ENCODE measurements at places on chromosomes 3 and 15.

GRCh38 chr15:89704411-89704810 lies 13.8 kb downstream of the WDR93 start:
- no peak for DNase-seq

DNA sequence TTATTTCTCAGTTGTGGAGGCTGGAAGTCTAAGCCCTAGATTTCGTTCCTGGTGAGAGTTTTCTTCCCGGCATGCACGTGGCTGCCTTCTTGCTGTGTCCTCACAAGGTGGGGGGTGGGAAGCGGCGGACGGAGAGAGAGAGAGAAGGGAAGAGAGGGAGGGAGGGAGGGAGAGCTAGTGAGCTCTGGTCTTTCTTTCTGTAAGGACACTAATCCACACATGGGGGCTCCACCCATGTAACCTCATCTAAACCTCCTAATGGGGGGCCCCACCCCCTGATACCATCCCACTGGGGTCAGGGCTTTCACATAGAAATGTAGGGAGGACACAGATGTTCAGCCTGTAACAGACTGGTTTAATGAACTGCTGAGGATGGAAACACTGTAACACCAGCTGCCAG lies 7.3 kb downstream of the FBLN2 start:
- DNase-seq, result no peak

DNA sequence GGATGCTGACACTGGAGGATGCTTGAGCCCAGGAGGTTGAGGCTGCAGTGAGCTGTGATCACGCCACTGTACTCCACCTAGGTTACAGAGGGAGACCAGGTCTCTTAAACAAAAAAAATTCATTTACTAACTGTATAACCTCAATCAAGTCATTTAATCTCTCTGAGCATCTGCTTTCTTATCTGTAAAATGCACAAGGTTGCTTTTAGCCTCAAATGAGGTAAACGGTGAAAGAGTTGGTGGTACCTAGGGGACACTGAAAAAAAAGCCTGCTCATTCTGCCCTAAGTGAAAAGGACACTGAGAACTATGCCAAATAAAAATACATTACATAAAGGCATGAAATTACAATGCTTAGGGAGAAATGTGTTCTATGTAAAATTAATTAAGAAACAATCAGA lies 3.4 kb downstream of the PP2D1 start:
- no peak for DNase-seq

DNA sequence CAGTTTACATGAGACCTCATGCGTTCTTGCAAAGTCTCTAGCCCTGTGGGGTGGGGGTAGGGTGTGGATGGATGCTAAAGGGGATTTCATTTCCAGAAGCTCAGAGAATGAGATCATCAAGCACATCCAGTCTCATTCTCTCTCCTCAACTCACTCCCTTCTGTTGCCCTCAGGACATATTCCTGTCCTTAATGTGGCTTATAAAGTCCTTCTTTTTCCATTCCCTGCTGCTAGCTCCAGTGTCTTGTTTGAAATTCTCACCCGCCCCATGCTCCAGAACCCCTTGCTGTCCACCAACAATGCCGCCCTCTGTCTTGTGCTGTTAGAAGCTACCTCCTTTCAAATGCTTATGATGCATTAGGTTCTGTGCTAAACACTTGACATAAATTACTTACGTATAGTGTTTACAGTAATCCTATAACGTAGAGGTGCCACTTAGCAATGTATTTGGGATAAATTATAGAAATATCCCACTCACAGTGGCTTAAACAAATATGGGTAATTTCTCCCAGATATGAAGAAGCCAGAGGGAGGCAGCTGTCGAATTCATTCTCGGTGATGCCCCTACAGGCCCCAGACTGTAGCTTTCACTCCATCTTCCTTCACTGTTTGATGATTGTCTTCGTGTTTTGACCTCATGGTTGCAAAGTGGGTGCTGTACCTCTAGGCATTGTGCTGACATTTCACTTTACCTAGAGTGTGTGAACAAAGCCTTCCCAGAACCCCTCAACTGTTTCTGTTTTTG lies 273.1 kb upstream of the TBL1XR1 start:
- no peak for DNase-seq

DNA sequence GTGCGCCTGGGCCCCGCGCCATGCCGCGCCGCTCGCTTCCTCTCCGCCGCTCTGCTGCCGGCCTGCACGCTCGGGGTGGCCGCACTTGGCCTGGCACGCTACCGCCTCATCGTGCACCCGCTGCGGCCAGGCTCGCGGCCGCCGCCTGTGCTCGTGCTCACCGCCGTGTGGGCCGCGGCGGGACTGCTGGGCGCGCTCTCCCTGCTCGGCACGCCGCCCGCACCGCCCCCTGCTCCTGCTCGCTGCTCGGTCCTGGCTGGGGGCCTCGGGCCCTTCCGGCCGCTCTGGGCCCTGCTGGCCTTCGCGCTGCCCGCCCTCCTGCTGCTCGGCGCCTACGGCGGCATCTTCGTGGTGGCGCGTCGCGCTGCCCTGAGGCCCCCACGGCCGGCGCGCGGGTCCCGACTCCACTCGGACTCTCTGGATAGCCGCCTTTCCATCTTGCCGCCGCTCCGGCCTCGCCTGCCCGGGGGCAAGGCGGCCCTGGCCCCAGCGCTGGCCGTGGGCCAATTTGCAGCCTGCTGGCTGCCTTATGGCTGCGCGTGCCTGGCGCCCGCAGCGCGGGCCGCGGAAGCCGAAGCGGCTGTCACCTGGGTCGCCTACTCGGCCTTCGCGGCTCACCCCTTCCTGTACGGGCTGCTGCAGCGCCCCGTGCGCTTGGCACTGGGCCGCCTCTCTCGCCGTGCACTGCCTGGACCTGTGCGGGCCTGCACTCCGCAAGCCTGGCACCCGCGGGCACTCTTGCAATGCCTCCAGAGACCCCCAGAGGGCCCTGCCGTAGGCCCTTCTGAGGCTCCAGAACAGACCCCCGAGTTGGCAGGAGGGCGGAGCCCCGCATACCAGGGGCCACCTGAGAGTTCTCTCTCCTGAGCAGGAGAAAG lies 951 bp downstream of the GPR62 start:
- no peak for DNase-seq

DNA sequence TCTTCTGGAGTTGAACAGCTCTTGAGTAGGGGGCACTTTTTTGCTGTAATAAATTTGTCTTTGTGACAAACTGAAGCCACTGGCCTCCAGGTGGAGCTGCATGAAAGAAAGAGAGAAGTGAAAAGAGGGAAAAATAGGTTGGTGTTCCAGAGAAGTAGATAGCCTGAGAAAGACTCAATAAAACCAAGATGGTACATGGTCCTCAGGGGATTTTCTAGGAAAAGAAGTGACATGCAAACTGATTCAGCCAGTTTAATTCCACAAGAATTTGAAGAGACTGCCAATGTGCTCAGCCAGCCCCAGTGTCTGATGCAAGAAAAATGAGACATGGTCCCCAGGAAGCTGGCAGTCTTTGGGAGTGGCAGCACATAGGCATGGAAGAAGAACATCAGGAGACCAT lies 152.7 kb downstream of the CD47 start:
- DNase-seq, result no peak

- DNase-seq, result no peak
These were observed 34.8 kb upstream of the CD47 start for GRCh38 chr3:108125550-108126071.

DNA sequence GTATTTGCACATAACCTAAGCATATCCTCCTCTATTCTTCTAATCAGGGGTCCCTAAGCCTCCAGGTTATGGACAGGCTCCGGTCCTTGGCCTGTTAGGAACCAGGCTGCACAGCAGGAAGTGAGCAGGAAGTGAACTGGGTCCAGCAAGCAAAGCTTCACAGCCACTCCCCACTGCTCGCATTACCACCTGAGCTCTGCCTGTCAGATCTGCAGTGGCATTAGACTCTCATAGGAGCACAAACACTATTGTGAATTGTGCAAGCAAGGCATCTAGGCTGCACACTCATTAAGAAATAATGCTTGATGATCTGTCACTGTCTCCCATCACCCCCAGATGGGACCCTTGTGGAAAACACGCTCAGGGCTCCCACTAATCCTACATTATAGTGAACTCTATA lies 9.8 kb downstream of the MSL2 start:
- DNase-seq, result no peak

DNA sequence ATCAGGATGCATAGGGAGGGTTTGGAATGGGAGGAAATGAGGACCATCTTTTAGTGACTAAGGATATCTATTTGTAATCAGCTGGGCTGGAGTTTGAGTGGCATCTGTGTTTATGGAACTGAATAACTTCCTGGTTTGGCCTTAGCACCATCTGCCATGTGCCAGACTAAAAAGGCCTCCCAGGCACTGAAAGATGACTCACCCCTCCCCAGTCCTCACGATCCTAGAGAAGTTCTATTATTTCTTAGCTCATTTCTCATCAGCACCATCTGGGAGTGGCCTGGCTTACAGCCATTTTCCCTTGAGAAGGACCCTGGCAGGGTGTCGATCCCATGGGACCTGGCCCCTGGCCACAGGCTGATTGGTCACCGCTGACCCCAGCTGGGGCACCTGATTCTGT lies 23.9 kb upstream of the CTXND1 start:
- no peak for DNase-seq

GRCh38 chr15:91521548-91521947 lies 332.0 kb upstream of the SLCO3A1 start:
- DNase-seq, result no peak

- no peak for DNase-seq
These were observed 78.1 kb upstream of the AKAP13 start for GRCh38 chr15:85302271-85302670.

DNA sequence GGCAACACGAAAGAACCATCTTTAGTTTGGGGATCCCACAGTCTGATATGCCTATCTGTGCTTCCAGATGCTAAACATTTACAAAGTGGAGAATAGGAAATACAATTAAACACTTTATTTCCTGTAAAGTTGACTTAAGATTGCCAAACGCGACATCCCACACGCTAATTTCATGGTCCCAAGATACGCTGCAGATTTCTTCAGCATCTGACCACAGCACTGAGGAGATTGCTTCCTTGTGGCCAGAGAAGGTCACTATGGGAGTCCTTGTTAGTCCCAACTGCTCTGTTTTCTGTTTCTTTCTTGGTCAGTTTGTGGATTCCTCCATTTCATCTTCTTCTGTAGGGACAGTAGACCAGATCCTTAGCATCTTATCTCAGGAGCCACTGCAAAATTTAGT lies 43.3 kb downstream of the ASB7 start:
- no peak for DNase-seq

GRCh38 chr15:100987143-100987542 lies 68.0 kb downstream of the LRRK1 start:
- no peak for DNase-seq
